ENCODE measurements at places on chromosomes 6 and 20.

- DNase-seq: peak; percentile 68
Observed at GRCh38 chr6:55058682-55059081, 115.6 kb upstream of the HCRTR2 start.

DNA sequence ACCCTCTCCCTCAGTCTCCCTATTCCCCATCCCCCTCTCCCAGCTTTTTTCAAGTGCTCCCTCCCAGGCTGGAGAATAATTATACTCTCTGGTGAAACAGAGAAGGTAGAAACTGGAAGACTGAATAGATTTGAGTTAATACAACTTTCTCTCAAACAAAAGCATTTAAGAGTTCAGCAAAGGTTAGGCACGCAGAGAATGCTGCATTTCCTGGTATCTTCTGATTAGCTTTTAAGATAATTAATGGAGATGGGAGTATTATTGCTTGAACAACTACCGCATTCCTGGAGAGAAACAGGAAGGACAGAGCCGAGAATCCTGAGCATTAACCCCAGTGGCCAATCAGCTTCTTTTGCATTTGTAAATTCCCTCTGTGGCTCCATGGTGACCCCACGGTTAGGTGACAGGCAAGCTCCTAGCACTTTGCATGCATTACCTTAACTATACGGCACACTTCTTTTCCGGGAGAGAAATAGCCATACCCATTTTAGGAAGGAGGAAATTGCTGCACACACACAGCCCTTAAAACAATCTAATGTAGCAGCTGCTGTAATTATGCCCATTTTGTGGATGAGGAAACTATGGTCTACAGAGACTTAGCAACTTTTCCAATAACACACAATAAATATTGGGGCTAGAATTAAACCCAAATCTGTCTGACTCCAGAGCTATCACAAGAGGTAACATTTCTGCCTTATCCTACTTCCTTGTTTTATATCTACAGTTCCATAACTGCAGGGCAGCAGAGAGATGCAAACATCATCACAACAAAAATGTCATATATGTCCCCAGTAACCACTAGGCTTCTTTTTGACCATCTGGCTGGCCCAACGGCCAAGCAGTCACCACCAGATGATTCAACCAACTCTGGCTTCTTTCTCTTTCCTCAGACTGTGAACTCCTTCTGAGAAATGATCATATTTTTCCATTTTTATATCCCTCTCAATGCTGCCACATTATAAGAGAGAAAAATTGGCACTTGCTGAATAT lies 169.9 kb downstream of the CD24 start:
- no peak for DNase-seq

DNA sequence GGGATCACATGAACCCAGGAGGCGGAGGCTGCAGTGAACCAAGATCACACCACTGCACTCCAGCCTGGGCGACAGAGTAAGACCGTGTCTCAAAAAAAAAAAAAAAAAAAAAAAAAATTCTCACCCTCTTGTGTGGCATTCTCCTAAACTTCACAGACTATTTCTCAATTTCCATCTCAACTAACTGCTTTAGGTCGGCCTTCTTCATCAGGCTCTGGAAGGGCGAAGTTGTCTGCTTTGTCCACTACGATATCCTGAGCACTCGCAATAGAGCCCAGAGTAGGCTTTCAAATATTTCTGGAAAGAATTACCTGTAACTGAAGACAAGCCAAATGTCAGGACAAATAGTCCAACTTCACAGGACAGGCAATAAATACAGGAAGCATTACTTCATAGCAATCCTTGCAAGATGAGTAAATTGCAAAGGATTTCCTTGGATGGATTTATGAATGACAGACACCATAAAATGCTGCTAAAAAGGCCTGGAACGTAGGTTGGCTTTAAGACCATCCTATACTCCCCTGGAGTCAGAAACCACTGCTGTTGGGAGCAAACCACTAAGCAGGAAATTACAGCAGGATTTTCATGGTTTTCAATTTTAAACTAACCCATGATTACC lies 116.3 kb upstream of the SLC2A12 start:
- no peak for DNase-seq

- DNase-seq: peak; percentile 53
Observed at GRCh38 chr20:6683021-6683977, 84.2 kb upstream of the BMP2 start.

- no peak for DNase-seq
Observed at GRCh38 chr20:47805951-47806350, 20.7 kb upstream of the SULF2 start.

DNA sequence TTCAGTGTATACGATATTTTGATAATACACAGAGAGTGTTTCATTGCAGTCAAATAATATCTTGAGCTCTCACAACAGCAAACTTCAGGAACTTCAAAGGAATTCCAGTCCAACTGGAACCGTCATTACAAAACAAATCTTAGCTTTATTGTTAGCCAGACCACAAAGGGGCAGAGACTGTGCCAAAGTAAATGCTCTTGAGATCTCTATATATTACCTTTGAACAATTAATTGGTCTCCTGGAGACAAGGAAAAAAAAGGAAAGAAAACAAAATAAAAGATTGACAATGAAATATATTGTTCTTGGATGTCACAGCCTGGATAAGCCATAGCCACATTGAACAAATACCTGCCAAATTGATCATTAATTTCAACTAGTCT lies 70.0 kb downstream of the FOXC1 start:
- peak; percentile 35 for DNase-seq

DNA sequence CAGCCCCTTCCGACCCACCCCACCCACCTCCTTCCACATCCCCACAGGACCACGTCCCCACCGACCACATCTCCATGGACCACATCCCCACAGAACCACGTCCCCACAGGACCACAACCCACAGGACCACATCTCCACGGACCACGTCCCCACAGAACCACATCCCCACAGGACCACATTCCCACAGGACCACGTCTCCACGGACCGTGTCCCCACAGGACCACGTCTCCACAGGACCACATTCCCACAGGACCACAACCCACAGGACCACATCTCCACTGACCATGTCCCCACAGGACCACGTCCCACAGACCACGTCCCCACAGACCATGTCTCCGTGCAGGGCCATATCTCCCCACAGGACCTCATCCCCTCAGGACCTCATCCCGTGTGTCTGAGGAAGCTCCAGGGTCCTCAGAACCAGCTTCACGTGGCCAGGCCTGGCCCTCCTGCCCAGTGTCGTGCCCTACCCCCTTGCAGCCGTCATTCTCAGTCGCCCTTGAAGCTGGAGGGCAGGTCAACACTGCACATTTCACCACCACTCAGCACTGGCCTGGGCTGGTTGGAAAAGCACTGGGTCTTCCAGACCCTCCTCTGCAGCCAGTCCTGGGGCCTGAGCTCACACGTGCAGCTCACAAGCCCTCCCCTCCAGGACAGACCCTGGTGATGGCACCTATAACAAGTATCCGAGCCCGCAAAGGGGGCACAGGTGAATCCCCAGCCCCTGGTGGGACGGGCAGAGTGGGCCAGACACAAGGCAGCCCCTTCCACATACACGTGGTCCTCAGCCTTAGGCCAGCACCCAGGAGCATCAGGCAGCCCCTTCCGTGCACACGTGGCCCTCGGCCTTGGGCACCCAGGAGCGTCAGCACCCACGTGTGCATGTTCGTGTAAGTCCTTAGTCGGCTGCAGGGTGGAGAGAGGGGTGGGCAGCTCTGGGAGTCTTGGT lies 3.9 kb downstream of the CHRNA4 start:
- DNase-seq: no peak

GRCh38 chr6:167937948-167938911 lies 59.2 kb upstream of the KIF25 start:
- no peak for DNase-seq

DNA sequence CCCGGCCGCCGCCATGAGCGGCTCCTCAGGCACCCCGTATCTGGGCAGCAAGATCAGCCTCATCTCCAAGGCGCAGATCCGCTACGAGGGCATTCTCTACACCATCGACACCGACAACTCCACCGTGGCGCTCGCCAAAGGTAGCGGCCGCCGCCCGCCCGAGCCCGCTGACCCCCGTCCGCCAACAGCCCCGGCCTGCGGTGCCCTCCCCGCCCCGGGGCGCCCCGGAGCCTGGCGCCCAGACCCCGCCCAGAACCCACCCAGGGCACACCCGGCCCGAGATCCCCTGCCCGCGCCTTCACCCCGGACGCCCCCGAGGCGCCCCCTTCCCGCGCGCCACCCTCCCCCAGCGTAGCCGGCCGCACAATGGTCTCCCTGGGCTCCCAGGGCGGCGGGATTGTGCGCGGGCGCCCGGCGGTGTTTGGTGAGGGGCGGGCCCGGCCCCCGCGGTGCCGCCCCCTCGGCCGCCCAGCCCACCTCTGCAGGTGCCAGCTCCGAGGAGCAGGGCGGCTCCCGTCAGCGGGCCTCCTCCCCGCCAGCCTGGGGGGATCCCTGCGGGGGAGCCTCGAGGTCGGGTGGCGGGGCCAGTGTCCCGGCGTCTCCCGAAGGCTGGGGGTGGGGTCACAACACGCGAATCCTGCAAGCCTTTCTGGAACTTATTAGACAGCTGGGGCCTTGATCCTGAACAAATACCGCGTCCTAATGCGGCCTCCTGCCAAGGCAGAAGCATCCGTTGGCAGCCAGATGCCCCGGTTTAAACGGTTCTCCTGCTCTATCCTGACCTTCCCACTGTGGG lies 577 bp downstream of the LSM14B start:
- peak; percentile 91 for DNase-seq

- peak; percentile 99 for DNase-seq
Observed at GRCh38 chr20:17430125-17430950, 100.8 kb downstream of the BFSP1 start.

- no peak for DNase-seq
Observed at GRCh38 chr20:36112112-36112511, 42.4 kb upstream of the EPB41L1 start.

GRCh38 chr20:1784586-1784985 lies 110.6 kb upstream of the SIRPA start:
- DNase-seq: no peak

- DNase-seq: peak; percentile 80
Observed at GRCh38 chr6:125781314-125781868, 9.4 kb upstream of the NCOA7 start.

DNA sequence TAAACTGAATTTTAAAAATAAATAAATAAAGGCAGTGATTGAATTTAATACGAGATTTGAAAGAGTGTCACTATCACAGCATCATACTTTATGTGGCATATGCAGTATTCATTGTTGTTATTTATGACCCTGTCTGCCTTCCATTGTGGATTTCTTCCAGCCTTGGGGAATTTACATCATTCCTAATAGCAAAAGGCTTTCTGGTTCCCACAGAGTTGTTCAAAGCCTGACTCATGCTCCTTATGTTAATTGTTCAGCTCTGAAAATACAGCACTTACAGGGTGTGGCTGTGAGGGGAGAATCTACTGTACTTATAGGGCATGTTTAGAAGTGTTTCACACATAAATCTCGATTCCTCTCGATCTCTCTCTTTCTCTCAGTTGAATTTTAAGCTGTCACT lies 54.4 kb downstream of the JAG1 start:
- peak; percentile 92 for DNase-seq

- peak; percentile 92 for DNase-seq
Observed at GRCh38 chr20:2023151-2023550, 29.3 kb upstream of the PDYN start.

DNA sequence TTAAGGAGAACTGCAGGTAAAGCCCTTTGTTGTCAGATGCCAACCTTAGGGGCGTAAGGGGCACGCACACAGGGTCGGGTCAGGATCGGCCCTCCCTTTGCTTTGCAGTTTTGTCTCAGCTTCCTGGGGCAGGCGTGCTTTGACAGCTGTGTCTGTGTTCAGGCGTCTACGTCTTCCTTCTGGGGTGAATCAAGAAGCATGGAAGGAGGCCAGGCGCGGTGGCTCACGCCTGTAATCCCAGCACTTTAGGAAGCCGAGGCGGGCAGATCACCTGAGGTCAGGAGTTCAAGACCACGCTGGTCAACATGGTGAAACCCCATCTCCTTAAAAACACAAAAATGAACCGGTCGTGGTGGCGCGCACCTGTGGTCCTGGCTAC lies 1.3 kb downstream of the ZGPAT start:
- DNase-seq: no peak

- DNase-seq: no peak
Observed at GRCh38 chr20:42957018-42957703, 232.5 kb downstream of the PTPRT start.

DNA sequence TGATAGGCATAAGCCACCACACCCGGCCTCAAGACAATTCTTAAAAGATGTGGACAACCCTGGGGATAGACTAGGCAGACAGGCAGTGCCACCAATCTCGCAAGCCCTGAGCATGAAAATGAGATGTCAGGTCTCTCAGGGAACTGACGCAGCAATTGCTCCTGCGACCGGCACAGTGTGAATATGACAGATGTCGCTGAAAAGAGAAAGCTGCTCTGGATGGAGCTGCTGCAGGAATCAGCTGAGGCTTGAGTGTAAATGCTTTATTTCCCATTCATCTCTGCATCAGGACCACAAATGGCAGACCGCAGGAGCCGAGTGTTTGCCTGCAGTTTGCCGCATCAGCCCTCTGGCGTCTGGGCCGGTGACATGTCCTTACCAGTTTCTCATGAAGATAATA lies 68.4 kb downstream of the TFAP2C start:
- no peak for DNase-seq

Data from NCI-H69 (cell line).